ENCODE measurements at places on chromosomes 4 and X. TPM values are rescaled to one million over a fixed set of nuclear protein-coding genes. Genes with fewer than 3 reads are reported as not detected.

The FAM9C gene
- not detected for total RNA-seq

The GYPE gene
- not detected for total RNA-seq

The HERC3 gene
- total RNA-seq: 33.3 TPM

- no peak for DNase-seq
These were observed 29.9 kb downstream of the CPEB2 start for GRCh38 chr4:15031993-15032675.

DNA sequence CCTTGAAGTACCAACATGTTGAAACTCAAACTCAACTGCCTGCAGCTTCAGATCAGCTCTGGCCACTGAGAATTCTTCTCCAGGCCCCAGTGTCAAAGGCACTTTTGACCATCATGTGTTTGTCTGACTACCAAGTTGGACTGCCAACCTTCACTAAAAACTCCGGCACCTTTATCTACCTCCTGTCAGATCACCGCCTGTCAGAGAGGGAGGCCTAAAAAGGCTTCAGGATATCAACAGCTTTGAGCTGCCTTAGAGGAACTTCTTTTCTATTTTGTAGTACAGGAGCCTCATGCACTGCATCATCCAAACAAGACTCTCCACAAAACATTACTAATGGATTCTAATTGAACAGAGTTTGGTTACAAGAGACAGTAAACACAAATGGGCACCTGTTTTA is 2.8 kb downstream of the ACSL1 start:
- no peak for DNase-seq

DNA sequence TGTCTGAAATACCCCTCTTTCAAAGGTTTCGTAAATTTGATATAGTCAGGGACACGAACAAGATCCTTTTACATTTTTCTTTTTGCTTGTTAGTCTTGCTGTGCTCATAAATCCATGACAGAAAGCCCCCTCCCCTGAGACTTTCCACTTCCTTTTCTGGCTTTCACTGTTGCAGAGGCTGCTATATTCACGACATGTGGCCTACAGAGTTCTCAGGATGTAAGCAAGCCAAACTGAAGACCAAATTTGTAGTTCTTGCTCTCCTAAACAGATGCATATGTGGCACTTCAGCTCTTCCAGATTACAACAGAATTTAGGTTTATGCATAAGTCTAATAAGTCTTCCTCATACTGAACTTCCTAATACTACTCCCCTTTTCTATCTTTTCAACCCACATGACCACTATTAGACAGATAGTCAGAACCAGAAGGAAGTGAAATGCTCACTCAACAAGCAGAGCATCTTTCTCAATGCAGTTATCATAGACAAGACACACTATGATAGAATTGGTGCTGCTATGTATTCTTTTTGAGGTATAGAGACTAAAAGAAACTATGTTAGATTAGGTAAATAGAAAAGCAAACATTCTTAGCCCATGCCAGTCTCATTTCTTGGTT is 15.0 kb downstream of the BTK start:
- no peak for DNase-seq

DNA sequence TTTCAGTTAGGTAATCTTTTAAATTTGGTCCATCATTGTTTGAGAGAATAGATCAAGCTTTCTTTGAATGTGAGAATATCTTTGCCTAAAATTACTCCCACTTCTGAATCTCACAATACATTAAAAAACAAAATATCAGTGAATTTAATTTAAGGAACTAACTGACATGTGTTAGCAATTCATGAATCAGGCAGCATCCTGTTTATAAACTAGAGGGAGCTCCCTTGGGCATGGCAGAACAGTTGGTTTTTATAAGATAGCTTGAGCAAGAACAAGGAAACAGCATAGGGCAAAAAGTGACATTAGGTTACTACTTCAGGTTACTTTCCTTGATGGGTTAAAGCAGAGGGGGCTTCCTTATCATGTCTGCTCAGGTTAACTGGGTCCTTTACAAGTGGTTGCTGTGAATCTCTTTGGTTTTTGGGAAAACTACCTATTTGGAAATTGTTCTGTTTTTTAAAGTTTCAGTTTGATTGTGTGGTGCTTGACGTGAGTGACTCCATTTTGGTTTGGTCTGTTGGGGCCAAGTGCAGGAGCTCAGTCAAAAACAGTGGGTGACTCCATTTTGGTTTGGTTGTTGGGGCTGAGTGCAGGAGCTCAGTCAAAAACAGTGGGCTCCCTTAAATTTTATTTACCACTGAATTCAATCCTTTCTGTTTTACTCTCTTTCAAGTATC is 68.0 kb downstream of the PPEF2 start:
- no peak for DNase-seq

GRCh38 chrX:1011691-1012283 is 200.7 kb downstream of the CRLF2 start:
- peak; percentile 12 for DNase-seq

GRCh38 chr4:178823673-178824295 is 1381.5 kb upstream of the AGA start:
- DNase-seq: no peak

DNA sequence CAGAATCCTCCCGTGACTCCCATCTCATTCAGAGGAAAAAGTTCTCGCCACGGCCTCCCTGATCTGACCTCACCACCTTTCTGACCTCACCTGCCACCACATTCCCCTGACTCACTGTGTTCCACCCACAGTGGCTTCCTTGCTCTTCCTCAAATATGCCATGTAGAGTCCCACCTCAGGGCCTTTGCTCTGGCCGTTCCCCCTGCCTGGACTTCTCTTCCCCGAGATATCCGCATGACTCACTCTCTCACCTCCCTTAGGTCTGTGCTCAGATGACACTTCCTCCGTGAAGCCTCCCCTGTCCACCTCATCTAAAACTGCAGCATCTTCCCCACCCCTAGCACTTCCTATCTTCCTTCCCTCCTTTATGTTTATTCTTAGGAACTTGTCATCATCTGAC is 7.2 kb upstream of the TSPYL2 start:
- DNase-seq: no peak

DNA sequence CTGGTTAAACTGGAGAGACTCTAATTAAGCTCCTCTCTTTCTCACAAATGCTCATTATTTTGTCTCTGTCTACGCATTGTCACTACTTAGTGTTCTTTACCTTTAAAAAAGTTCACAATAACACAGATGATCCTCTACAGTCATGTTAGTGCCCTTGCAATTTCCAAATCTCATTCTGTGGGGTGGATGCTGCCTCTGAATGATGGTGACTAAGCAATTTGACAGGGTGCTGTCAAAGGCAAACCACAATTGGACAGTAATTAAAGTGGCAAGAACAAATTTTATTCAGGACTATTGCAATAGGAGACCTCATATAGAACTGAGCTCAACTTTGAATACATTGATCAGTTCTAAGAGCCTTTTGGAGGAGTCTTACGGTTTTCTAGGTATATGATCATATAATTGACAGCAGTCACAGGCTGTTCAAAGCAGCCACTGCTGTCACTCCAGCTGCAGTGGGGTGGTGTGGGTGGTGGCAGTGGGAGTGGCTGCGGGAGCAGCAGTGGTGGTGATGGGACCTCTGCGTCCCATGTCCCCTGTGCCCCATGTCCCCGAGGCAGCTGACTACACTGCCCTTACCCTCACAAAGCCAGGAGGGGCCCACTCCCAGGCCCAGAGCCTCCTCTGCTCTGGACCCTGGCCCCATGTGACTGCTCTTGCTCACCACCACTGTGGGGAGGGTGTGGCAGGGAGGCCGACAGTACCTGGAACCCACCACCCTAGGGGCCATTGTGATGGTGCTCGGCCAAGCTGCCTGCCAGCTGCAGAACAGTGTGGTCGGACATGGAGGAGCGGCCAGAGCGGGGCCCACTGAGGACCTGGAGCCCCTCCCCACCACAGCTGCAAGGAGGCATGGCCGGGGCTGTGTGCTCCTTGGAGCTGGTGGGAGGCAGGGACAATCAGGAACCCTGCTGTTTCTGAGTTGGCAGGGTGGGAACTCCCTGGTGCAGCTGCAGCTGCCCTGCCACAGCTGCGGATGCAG is 30.4 kb upstream of the PAGE1 start:
- DNase-seq: no peak

- DNase-seq: no peak
These were observed 87.2 kb downstream of the RASL11B start for GRCh38 chr4:52949336-52949735.

DNA sequence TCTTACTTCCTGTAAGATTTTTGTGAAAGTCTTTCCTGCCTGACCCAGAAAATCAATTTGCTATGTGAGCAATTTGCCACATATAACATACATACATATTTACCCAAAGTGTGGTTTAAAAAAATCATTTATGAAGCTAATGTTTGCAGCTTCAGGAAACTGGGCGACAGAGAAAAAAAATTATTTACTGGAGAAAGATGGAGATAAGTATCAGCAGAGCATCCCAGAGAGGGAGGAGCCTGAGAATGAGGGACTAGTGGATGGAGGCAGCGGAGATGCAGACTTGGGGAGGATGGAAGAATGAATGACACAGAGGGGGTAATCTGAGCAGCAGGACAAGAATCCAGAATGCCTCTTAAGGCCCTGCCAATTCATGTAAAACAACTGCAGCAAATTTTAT is 975 bp upstream of the GYPA start:
- DNase-seq: no peak

DNA sequence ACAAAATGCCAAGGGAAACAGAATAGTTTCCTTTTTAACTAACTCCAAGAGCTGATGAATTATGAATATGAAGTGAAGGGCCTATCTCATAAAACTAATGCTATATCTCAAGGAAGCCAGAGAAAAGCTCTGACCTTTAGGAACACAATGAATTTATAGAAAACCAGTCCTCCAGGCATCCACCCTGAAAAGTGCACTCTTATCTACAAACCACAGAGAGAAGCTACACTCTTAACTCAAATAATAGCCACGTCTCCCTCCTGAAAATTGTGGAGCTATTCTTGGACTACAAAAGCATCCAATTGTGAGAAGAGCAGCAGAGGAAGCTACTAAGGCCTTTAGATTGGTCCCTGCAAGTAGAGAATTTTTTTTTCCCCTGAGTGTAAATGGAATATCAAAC is 253.9 kb downstream of the IL15 start:
- no peak for DNase-seq

DNA sequence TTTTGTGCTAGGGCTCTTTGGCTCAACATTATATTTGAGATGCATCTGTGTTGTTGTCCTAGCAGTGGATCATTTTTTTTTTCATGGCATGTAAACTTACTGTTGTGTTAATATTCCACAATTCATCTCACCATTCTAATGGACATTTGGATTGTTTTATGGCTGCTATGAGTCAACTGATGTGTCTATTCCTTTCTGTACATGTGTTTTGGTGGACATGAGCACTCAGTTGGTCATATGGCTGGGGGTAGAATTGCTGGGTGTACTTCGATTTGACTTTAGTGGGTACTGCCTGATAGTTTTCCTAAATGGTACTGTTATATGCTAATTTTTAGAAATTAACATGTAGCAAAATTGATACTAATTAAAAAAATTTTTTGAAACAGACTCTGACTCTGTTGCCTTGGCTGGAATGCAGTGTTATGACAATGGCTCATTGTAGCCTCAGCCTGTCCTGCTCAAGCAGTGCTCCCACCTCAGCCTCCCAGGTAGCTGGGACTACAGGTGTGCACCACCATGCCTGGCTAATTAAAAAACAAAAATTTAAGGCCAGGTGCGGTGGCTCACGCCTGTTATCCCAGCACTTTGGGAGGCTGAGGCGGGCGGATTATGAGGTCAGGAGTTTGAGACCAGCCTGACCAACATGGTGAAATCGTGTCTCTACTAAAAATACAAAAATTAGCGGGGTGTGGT is 9.0 kb downstream of the FAM193A start:
- no peak for DNase-seq

- DNase-seq: peak; percentile 53
These were observed at the start of gene MORC4 for GRCh38 chrX:107000013-107000515. MORC4 (minus strand) TSS chrX:107000212; CDS start chrX:106999969, 243 bp downstream.

DNA sequence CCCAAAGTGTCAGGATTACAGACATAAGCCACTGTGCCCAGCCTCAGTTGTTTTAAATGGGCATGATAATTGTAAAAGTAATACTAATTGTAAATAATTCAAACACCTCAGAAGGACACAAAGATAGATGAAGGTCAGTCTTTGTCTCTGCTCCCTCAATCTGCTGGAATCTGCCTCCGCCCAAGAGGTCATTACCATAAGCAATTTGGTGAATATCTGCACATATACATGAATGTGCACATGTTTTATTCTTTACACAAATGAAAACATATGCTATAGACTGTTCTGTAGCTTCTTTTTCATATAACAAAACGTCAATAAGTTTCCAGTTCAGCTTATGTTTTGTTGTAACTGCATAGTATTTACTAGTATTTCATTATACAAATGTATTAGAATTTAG is 7.0 kb downstream of the STBD1 start:
- no peak for DNase-seq

GRCh38 chr4:76279462-76279861 is 27.1 kb upstream of the STBD1 start:
- peak; percentile 21 for DNase-seq

DNA sequence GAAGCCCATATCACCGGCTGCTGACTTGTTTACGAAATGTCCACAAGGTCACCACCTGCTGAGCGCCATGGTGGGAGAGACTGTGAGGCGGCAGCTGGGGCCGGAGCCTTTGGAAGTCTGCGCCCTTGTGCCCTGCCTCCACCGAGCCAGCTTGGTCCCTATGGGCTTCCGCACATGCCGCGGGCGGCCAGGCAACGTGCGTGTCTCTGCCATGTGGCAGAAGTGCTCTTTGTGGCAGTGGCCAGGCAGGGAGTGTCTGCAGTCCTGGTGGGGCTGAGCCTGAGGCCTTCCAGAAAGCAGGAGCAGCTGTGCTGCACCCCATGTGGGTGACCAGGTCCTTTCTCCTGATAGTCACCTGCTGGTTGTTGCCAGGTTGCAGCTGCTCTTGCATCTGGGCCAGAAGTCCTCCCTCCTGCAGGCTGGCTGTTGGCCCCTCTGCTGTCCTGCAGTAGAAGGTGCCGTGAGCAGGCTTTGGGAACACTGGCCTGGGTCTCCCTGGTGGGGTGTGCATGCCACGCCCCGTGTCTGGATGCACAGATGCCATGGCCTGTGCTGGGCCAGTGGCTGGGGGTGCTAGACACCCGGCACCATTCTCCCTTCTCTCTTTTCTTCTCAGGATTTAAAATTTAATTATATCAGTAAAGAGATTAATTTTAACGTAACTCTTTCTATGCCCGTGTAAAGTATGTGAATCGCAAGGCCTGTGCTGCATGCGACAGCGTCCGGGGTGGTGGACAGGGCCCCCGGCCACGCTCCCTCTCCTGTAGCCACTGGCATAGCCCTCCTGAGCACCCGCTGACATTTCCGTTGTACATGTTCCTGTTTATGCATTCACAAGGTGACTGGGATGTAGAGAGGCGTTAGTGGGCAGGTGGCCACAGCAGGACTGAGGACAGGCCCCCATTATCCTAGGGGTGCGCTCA is 8.7 kb upstream of the MSANTD1 start:
- DNase-seq: no peak
